Frontal cortex (tissue), 4 donors: ENCODE measurements at places on chromosomes 12 and 14.

DNA sequence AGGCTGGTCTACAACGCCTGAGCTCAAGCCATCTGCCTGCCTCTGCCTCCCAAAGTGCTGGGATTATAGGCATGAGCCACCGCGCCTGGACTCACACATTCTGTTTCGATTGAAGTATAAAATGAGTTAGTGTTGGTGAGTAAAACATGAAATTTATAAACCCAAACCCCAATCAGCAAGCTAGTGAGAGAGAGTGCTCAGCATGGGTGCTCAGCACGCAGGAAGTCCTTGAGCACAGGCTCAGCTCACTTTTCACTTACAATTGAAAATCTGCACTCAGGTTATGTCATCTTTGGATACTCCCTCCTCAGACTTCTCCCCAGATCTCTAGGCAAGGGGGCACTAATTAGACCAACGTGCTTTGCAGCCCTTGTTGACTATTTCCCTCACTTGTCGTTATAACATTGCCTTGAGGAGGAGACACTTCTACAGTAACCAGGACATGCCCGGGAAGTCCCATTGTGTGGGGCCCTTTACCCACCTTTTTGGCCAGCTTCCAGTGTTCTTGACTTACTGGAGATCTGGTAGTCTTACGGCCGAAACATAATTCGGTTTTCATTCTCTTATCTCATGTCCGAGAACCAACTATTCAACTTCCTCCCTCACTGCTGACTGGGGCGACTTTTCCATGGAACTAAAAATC lies 68.5 kb upstream of the AMN1 start:
- DNase-seq = no peak

GRCh38 chr12:125111403-125111802 lies 46.2 kb downstream of the AACS start:
- no peak for DNase-seq

DNA sequence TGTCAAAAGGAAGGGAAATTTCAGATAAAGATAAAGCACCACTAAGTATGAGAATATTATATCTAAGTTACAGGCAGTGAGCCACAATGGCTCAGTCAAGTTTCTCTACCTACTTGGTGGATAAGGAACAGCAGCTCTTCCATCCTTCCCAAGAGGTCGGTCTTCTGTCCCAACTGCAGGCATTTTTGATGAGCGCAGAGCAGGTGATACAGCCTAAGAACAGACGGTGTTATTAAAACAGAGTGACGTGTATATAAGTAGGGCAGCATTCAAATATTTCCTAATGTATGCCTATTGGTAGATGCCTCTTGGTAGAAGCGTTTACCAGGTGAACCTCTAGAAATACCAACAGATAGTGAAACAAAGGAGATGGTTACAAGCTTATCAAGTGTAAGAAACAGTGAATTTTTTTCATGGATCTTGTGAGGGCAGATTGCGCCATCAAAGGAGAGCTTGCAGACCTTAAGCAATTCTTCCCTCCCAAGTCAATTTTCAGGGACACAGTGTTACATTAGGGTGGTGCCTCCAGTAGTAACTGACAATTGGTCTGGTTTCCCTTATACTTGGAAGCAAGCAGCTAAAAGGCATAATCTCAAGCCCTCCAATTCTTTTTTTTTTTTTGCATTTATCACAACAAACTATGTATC lies 274.5 kb downstream of the MED13L start:
- no peak for DNase-seq

DNA sequence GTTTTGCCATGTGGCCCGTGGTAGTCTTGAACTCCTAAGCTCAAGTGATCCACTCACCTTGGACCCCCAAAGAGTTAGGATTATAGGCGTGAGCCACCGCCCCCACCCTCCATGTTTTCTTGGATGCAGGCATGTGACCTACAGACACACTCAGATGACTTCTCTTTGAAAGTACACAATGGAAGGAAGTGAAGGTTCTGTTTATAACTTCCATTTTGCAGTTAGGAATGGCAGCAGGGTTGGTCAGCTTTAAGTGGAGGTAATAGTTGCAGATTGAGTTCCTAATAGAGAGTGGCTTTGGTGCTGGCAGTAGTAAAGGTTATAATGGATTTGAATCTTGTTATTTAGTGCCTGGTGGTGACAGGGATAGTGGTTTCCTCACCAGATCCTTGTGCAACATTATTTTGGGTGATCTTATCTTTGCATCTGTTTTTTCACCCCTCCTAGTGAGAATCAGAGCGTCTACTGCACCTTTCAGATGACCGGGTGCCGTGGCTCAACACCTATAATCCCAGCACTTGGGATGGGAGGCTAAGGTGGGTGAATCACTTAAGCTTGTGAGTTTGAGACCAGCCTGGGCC lies 15.3 kb downstream of the LARP4 start:
- DNase-seq = no peak

DNA sequence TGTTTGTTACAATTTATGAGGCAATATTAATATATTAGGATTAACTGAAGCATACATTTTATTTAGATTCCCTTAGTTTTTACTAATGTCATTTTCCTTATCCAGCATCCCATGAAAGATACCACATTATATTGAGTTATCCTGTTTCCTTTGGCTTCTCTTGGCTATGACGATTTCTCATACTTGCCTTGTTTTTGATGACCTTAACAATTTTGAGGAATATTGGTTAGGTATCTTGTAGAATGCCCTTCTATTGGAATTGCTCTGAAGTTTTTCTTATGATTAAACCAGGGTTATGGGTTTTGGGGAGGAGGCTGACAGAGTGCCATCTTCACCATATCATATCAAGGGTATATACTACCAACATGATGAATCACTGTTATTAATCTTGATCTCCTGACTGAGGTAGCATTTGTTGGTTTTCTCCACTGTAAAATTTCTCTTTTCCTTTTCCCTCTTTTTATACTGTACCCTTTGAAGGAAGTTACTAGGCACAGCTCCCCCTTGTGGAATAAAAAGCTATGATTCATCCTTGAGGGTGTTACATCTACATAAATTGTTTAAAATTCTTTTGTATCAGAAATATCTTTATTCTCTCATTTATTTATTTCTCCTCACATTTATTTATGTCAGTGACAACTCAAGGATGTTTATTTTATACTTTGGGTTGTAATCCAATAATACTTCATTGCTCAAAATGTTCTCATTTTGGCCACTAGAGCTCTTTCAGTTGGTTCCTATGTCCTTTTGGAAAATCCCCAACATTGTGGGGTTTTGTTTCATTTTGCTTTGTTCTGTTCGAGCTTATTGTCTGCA lies 239.0 kb downstream of the SLC16A7 start:
- DNase-seq = no peak
